Cortex of kidney (tissue), 1 donor: ENCODE measurements at places on chromosomes 4 and X.

- DNase-seq, result no peak
Measured at GRCh38 chr4:14934704-14935390, 67.4 kb upstream of the CPEB2 start.

- DNase-seq, result no peak
Measured at GRCh38 chr4:127449449-127449848, 183.3 kb upstream of the INTU start.

DNA sequence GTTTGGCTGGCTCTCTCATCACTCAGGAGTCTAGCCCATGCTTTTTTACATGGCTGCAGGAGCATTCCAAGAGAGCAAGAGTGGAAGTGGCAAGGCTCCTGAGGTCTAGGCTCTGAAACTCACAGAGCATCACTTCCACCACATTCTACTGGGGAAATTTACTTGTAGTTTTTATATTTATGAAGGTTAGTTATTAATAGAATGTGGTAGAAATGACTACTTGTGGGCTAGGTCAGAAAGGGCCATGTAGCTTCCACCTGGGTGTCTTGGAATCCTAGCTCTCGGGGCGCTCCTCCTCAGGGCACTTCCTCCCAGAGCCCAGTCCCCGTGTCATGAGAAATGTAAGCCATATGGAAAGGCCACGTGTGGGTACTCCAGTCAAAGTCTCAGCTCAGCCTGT, 127.0 kb upstream of the CASK start:
- DNase-seq, result no peak

DNA sequence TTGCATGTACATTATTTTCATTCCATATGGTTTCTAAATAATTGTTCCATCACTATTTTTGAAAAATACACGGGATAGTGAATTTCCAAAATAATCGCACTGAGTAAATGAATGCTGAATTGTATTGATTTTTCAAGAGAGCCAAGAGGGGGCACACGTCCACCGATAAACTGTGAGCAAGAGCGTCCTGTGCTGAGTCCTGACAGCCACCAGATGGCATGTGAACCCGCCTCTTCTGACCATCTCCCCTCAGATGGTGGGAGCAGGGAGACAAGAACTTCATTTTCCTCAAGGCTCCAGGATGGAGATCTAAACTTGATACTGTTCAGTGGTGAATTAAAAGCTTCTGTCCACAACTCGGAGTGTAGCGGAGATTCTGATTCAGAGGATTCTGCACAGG, 30.6 kb upstream of the IL9R start:
- DNase-seq, result no peak

DNA sequence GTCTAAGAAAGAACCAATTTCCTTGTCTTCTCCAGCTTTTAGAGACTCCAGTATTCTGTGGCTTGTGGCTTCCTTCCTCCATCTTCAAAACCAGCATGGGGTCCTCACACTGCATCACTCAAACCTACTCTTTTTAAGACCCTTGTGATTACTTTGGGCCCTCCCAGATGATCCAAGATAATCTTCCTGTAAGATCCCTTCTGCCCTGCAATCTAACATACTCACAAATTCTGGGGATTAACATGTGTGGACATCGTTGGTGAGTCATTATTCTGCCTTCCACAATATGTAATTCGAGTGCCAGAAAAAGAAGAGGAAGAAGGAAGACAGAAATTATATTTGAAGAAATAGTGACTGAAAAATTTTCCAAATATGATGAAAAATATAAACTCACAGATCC, 47.9 kb downstream of the BEND4 start:
- DNase-seq, result no peak

- no peak for DNase-seq
Measured at GRCh38 chr4:159433337-159433736, 330.5 kb downstream of the RAPGEF2 start.

DNA sequence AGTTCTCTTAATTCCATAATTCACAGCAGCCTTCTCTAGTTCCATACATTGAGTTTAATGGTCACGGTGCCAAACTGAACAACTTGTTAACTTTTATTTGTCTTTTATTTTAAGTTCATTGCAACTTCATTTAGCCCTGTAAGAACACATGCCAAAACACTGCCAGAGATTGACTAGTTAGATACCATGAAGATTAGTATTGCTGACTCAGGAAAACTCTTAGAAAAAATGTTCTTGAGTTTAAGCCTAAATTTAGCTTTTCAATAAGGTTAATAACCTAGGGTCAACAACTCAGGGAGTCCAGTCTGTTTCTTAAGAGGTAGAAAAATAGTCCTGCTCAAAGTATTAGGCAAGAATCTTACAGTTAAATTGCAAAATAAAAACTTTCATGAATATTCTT, 25.7 kb downstream of the SPANXN2 start:
- DNase-seq, result no peak

GRCh38 chr4:151797131-151797530, 36.3 kb upstream of the GATB start:
- no peak for DNase-seq

DNA sequence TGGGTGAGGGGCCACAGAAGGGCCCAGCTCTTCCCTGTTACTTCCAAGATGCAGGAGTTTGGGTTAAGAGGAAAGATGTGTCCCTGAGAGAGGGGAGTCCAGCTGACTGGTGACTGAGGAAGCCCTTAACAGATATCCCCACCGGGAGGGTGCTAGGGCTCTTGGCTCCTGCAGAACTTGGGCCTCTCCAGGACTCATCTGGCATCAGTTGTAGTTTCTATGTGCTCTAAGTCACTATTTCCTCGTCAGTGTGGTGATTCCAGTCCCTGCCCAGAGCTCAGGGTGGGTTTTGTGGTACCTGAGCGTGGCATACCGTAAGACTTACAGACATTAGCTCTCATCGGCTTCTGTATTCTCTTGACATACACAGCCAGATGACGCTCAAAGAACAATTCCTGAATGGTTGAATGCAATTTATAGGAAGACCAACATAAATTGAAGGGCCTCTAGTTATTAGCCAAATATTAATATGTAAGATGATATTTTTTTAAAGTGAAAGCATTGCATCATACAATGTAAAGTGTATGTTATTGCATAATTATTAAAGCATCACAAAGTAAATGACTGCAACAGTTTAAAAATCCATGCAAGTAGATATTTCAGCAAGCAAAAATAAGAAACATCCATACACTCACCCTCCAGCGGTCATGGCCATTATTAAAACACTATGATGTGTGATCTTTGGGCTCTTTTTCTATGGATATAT, 195.5 kb downstream of the PTTG2 start:
- DNase-seq, result no peak

DNA sequence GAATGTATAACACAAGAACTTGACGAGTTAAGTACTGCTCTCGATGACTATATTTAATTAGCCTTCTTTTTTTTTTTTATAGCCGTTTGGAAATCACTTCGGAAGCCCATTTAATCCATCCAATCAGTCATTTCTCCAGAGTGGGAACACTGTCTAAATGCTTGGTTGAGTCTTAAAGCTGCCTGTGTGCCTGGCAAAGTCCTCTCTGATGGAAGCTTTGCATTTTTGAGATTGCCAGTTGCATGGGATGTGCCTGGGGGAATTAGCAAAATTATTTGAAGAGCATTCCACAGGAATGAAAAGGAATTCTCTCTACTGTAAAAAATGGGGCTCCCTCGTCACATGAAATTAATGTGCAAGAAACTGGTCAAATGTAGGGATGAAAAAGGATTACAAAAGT, 398.8 kb upstream of the RPS6KA3 start:
- no peak for DNase-seq

DNA sequence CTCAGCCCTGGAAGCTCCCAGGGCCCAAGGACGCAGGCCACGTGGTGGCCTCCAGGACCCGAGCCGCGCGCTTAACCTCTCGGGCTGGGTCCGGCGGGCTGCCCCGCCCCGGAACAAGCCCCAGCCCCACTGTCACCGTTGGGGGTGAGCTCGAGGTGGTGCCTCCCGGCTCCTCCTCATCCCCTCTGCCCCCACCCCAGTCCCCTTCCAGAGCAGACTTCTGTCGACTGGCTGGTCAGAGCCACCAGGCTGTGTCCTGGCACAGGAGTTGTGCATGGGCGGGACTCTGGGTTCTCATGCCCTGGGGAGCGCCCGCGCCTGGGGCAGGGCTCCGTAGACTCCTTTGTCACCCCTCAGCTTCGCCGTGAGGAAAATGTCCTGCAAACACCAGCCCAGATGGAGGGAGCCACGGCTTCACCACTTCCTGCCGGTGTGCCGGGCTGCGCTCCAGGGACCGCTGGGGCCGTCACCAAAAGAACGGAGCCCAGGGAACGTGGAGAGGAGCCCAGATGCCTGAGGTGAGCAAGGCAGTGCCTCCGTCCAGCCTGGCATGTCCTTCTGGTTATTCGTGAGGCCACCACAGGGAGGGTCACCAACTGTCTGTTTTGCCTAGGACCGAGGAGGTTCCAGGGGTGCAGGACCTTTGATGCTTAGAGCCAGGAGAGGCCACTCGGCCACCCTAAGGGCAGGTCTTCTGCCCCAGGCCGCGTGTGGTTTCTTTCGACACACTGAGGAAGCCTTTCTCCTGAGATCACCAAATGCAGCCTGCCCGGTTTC, 7.1 kb upstream of the RGS12 start:
- DNase-seq, result no peak

DNA sequence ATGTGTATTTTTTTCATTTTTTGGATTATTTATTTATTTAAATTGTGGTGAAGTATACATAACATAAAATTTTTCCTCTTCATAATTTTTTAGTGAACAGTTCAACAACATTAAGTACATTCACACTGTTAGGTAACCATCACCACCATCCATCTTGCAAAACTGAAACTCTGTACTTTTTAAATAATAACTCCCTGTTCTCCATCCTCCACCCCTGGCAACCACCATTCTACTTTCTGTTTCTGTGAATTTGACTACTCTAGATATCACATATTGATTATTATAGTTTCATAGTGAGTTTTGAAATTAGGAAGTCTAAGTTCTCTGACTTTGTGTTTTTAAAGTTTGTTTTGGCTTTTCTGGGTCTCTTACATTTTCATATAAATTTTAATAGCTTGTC, 89.3 kb upstream of the STX18 start:
- DNase-seq, result no peak

- DNase-seq, result no peak
Measured at GRCh38 chr4:4317496-4318232, 27.6 kb downstream of the ZBTB49 start.

DNA sequence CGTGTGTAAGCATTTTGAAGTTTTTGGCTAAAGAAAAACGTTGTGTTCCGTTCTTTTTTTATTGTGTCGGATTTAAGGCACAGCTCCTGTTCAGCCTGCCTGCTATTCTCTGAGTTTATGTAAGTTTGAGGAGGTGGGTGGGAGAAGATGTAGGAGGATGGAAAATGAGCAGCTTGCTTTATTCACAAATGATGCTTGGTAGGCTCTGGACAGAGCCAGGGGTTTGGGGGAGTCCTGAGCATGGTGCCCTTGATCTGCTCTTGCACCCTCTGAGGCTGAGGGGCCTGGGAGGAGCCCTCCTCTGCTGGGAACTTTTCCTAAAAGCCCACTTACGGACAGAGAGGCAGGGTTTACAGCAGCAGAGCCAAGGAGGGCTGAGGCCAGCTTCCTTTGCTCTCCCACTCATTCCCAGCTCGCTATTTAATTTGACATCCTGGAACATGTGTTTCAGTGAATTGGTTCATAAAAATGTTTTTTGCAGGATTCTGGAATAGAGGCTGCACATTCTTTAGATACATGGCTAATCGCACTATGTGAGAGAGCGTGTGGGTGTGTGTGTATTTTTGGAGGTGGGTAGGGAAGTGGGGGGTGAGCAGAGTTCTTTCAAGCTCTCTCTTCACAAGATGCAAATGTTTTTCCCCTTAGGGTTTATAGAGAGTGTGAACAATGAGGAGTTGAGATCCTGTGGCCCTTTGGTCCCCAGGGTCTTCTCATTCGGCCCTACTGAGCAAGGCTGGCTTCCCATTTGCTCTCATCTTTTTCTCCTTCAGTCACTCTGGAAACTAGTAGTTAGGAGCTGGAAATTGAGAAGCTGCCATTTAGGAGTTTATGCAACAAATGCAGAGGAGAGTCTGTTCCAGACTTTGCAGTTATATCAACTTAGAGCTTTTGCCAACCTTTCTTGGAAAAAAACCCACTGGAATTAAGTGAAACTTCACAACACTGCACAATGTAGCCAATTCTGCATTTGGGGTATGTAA, 32.1 kb downstream of the TMEM131L start:
- no peak for DNase-seq

DNA sequence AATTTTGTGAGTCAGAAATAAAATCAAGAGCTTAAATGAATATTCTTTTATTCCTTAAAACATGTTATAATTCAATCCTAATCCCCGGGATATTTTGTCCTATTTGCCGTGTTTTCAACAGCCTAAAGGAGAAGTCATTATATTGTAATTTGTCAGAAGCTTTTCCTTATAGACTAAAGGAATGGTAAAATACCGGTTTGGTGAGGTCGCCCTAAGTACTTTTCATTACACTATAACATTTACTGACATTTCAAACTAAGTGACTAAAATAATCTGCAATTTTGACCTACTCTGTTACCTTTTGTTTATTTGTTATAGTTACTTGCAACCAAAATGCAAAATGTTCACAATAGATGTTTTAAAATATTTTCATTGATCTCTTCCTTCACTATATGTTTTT, 8.8 kb downstream of the DCLK2 start:
- DNase-seq, result no peak

DNA sequence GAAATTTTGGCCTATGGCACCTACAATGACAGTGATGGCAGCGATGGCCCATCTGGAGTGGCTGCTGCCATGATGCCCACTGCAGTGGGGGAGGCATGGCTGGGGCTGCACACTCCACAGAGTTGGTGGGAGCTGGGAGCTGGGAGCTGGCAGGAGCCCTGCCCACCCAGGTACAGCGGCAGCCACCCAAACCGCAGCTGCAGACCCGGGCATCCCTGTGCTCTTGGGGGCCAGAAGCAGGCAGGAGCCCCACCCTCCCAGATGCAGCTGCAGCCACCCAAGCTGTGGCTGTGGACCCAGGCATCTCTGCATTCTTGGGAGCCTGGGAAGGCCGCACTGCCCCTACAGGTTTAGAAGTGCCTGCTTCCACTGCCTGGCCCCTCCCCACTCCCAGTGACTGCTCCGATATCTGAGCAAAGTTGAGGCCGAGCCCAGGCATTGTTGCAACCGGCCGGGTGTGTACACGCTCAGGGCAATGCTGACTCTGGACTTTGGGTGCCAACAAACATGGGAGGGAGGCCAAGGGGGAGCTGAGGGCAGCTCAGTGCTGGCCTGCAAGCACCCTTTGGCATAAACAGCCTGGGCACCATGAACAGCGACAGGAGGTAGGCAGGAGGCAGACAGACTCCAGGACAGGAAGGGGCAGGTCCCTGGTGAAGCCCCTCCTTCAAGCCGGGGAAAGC, 82.8 kb downstream of the PPP4R3C start:
- no peak for DNase-seq

DNA sequence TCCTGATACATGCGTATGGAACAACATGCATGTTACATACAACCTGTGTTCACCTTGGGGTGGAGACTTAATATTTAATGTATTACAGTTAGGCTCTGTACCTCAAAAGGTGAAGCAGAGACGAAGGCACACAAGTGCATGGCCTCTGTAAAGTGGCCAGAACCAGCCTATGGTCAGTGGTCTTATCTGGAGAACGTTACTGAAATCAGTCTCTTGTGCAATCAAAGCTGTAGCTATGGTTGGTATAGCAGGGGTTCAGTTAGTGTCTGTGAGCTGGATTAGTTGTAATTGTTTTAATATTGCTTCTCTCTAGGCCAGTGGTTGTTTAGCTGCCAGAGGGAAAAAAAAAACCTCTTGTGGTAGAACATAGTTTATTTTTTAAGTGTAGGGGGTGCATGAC, 2.2 kb upstream of the TMEM33 start:
- no peak for DNase-seq

GRCh38 chrX:152822383-152823086, 8.0 kb downstream of the CETN2 start:
- no peak for DNase-seq

GRCh38 chr4:168710353-168710946, 213.6 kb downstream of the PALLD start:
- DNase-seq, result no peak
